Erythroblast (primary cell): ENCODE measurements at places on chromosomes 4 and X.
A peak's percentile ranks its signal among the peaks of the same experiment; 100 is the strongest.

DNA sequence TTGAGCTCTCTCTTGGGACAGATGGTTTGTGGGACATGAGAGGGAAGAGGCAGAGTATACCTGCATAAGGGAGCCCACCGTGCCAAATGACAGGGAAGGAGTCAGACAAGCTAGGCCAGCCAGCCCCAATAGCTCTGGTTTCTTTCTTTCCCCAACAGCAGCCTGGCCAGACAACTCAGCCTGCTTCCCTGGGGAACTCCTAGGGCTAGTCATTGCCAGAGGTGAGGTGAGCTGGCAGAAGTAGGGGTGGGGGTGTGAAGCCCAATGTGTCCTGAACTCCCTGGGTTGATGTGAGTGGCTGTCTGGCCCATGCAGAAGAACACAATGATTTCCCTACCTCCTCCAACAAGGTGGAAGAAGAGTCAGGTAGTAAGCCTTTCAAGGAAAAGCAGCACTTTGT is 135.5 kb downstream of the AMMECR1 start:
- DNase-seq: no peak

DNA sequence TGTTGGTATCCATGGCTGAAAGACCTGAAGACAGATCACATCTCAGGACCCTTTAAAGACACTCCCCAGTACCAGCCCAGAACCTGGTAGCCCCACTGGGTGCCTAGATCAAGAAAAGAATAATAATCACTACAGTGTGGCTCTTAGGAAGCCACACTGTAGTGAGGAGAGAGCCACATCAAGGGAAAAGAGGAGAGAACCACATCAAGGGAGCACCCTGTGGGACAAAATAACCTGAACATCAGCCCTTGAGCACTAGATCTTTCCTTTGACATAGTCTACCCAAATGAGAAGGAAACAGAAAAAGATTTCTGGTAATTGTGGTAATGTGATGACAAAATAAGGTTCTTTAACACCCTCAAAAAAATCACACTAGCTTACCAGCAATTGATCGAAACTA is 15.3 kb downstream of the RTL3 start:
- DNase-seq: no peak

- DNase-seq: no peak
Measured at GRCh38 chr4:80076681-80077080, 3.7 kb upstream of the ANTXR2 start.

GRCh38 chrX:54411732-54412131 is 28.5 kb upstream of the TSR2 start:
- DNase-seq: no peak

DNA sequence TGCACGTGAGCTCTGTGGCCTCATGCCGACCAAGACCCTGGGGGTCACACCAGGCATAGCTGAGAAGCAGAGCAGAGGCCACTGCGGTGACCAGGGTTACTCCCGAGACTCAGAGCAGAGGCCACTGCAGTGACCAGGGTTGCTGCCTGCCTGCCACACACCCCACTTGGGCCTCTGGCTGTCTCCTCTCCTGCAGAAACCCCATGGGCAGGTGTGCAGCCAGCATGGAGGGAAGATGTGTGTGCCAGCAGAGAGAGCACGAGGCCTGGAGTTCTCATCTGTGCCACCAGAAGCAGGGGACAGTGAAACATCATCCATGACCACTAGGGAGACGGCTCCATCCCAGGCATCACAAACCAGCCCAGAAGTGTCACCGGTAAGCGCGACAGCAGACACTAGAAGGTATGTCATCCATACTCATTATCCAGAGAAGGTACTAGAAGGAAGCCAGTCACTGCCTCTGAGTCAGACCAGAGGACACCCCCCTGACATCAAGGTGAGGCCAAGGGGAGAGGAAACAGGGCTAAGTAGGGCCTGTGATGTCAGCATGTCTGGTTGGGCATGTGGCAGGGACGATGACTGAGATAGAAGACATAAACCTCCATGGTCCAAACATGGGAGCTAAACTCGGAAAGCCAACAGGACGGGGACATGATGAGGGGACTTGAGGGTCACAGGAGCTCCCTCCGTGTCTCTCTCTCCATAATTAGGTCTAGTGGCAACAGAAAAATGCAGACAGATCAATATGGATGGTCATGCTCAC is 24.2 kb upstream of the SPON2 start:
- no peak for DNase-seq

DNA sequence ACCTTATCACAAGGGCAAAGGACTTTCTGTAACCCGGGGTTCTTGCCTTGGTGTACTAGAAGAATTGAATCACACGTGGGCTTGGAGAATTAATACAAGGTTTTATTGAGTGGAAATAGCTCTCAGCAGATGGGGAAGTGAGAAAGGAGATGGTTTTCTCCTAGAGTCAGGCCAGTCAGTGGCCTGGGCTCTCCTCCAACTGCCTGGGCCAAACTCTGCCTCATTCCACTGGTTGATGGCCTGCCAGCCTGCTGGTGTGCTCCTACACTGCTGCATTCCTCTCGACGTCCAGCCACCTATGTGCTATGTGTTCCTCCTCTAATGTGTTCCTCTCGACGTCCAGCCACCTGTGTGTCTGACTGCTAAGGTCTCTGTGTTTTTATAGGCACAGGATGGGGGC is 35.3 kb upstream of the SPIN2A start:
- no peak for DNase-seq

GRCh38 chrX:148135738-148136137 is 154.6 kb downstream of the FMR1NB start:
- no peak for DNase-seq

DNA sequence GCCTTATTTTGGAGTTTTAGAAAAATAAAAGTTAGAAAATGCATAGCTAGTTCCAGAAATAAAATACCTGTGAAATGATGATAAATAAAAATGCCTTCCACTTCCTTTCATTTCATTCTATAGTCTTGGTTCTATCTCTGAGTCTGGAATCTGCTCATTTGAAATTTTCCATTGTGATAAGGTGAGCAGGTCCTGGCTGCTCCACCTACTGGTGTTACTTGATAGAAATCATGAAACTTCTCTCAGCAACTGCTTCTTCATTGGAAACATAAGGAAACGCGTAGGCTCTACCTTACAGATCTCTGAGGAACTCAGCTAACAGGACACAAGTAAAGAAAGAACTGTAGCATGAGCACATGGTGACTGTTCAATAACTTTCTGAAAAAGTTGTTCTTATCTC is 141.8 kb downstream of the DCHS2 start:
- no peak for DNase-seq

DNA sequence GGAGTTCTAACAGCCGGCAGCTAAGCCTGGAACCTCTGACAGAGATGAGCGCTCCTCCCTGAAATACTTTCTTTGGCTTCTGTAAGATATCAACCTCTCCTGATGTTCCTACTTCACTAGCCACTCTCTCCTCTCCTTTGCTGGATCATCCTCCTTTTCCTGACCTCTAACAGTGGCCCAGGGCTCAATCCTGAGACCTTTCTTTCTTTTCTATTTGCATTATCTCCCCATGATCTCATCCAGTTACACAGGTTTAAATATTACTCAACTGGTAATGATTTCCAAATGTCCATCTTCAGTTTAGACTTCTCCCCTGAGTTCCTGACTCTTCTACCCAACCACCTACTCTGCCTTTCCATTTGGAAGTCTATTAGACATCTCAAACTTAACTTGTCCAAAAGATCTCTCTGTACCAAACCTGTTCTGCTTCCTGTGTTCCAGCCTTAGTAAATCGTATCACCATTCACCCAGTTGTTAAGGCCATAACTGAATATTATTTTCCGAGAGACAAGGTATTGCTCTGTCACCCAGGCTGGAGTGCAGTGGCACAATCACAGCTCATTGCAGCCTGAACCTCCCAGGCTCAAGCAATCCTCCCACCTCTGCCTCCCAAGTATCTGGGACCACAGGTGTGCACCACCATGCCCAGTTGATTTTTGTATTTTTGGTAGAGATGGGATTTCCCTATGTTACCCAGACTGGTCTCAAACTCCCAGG is 41.1 kb downstream of the RFC1 start:
- no peak for DNase-seq

DNA sequence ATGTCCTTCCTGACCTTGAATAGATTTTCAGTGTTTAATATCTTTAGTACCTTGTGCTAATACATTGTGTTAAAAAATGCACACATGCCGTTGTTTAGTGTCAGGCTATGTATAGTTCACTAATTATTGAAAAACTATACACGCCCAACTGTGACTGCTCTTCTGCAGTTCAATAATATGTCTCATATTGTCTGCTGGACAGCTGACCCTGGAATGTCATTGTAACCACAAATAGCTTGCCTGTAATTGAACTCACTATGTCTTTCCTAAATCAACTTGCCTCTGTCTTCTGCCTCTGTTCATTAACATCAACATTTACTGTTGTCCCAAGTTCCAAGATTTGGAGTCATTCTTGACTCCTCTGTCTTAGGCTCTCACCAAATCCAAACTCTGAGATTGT is 114.5 kb downstream of the TMA16 start:
- no peak for DNase-seq

- no peak for DNase-seq
Measured at GRCh38 chr4:169080981-169081380, 70.9 kb upstream of the CBR4 start.

DNA sequence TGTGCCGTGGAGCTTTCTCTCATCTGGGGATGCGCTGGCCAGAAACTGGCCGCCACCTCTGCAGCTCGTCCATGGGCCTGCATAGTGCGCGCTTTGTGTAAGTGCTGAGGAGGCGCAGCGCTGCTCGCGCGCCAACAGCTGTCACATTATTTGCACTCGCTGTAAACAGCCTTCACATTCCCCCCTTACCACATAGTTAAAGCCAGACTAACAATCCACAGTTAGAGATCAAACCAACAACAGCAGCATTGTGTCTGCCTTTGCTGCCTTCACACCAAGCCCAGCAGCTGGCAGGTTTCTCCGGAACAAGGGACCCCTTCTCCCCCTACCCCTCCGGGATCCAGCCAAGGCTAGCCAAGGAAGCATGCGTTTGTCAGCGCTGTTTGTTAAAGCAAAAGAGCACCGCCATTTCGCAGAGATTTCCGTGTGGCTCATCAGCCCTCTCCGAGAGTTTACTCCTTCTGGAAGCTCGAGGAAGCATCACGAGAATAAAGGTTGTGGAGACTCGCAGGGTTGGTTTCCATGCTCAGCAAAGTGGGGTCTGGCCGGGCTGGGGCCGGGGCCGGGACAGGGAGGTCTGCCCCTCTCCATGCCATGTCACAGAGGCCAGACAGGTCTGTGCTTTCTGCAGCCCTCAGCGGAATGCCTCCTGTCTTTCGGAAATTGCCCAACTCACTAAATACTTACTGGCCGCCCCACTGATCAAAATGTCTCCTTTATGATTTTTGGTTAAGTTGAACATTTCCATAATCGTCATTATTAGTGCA is 11.0 kb downstream of the BCOR start:
- DNase-seq: no peak

DNA sequence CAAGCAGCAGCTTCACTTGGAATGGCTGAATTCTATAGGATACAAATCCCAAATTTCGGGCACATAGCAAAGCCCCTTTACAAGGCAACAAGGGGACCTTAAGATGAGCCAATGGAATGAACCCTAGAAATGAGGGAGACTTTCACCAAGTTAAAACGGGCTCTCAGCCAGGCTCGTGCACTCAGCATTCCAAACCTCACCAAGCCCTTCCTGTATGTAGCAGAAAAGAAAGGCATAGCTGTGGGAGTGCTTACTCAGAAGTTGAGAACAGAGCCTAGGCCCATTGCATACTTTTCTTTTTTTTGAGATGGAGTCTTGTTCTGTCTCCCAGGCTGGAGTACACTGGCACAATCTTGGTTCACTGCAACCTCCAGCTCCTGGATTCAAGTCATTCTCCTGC is 10.8 kb upstream of the HERC5 start:
- no peak for DNase-seq

- DNase-seq: no peak
Measured at GRCh38 chr4:94588896-94589693, 137.4 kb downstream of the PDLIM5 start.

DNA sequence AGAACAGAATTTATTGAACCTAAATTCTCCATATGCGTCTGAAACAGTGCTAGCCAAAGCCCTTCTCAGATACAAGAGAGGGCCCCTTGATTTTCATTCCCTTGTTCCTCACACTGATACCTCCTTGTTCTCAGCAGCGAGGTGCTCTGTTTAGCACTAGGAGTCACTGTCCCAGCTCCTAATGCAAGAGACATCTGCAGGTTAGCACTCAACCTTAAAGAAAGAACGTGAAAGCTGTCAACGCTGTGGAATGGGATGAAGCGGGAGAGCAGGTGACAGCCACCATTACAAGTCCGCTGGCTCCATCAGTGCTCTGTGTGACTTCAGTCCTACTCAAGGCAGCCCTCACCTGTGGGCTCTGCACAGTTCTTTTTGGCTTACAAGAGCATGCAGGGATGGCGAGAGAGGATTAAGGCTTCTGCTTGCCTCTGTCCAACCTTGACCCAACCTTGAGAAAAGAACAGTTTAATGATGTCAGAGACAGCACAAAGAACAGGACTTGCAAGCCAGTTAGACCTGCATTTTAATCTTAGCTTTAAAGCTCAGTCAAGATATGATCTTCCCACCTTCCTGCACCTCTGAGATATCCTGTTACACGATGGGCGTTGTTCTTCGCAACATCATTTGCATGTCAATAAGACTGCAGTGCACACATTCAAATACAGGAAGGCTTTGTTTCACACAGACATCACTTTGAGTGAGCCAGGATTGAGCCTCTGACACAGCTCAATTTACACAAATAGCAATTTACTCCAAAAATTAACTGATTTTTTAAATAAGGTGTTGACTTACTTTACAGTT is 95.1 kb downstream of the ARSF start:
- no peak for DNase-seq

DNA sequence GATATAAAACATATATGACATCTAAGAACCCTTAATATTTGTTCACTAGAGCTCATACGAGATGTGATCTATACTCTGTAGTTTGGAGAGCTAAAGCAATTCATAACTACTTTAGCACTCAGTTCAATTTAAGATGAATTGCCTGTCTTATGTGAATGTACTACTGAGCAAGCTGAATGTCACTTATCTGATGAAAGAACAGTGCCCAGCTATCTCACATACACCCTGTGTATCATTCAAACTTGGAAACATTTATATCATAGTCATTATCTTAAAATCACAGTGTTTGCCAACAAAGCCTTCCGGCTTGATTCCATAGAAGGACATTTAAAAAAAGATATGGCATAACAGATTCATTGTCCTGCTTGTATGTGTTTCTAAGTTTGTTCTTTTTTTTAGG is 639.6 kb downstream of the CCSER1 start:
- DNase-seq: peak; percentile 1
